ENCODE measurements at places on chromosomes 7 and 10. TPM values are rescaled to one million over a fixed set of nuclear protein-coding genes. Genes with fewer than 3 reads are reported as not detected.

SPAM1 gene
- total RNA-seq = not detected

SMKR1 gene
- 11.7 TPM for total RNA-seq

SAP25 gene
- total RNA-seq = 5.6 TPM

SDK1 gene
- total RNA-seq = 0.50 TPM

MALRD1 gene
- total RNA-seq = not detected

MCMBP gene
- total RNA-seq = 129 TPM

ZNF789 gene
- 13.1 TPM for total RNA-seq

SPDYE2 gene
- total RNA-seq = not detected

ZNF804B gene
- not detected for total RNA-seq

UNCX gene
- total RNA-seq = not detected

EPO gene
- total RNA-seq = not detected

GPR158 gene
- not detected for total RNA-seq

SLC26A5 gene
- not detected for total RNA-seq

ZNF425 gene
- total RNA-seq = 0.99 TPM

TCAF2 gene
- total RNA-seq = 29.4 TPM

PTPN20 gene
- 1.1 TPM for total RNA-seq

MYL10 gene
- total RNA-seq = not detected

LRRC18 gene
- total RNA-seq = not detected

UCN3 gene
- not detected for total RNA-seq

PPP1R3C gene
- 0.15 TPM for total RNA-seq

WDFY4 gene
- total RNA-seq = not detected

SPDYE2B gene
- total RNA-seq = not detected

SPDYE8 gene
- total RNA-seq = not detected

HKDC1 gene
- total RNA-seq = not detected

ARHGEF5 gene
- 9.9 TPM for total RNA-seq

C10orf62 gene
- not detected for total RNA-seq

NEURL1 gene
- 2.1 TPM for total RNA-seq

VIPR2 gene
- total RNA-seq = 0.19 TPM

NME8 gene
- total RNA-seq = not detected

TSPAN13 gene
- 0.90 TPM for total RNA-seq

CFAP70 gene
- total RNA-seq = 0.72 TPM

CROT gene
- total RNA-seq = 8.6 TPM

NUP42 gene
- total RNA-seq = 45.4 TPM

PLAC9 gene
- total RNA-seq = not detected

NODAL gene
- total RNA-seq = not detected

TMEM176A gene
- not detected for total RNA-seq

CRCP gene
- 30.8 TPM for total RNA-seq

FAM200A gene
- total RNA-seq = 7.1 TPM

TAS2R41 gene
- not detected for total RNA-seq

ACTL6B gene
- total RNA-seq = not detected

AQP1 gene
- 0.25 TPM for total RNA-seq

C7orf33 gene
- not detected for total RNA-seq
